Large intestine (tissue), 12 donors: ENCODE measurements at places on chromosomes 3 and 15.

GRCh38 chr3:42262525-42262924 lies 3.5 kb downstream of the CCK start:
- peaks cover 74% of the 10 kb centered on the region for H3K27me3 ChIP-seq
- no peak overlapping the region for H3K27ac ChIP-seq
- H3K4me1 ChIP-seq: no peaks in the 10 kb centered on the region
- no peak overlapping the region for H3K4me3 ChIP-seq
- H3K36me3 ChIP-seq: no peaks in the 10 kb centered on the region

GRCh38 chr3:152302521-152303021 lies 33.8 kb downstream of the MBNL1 start:
- no peaks in the 10 kb centered on the region for H3K27me3 ChIP-seq
- H3K36me3 ChIP-seq: peaks cover 5% of the 10 kb centered on the region
- peaks cover 32% of the 10 kb centered on the region for H3K4me1 ChIP-seq
- peak overlapping the region; percentile 11 for H3K27ac ChIP-seq
- no peak overlapping the region for H3K4me3 ChIP-seq
- DNase-seq: peak; percentile 54

- peaks cover 37% of the 10 kb centered on the region for H3K4me1 ChIP-seq
- no peak overlapping the region for H3K4me3 ChIP-seq
- no peaks in the 10 kb centered on the region for H3K27me3 ChIP-seq
- no peak for DNase-seq
- H3K36me3 ChIP-seq: no peaks in the 10 kb centered on the region
Measured at GRCh38 chr3:188261011-188261410, 107.1 kb downstream of the LPP start.

DNA sequence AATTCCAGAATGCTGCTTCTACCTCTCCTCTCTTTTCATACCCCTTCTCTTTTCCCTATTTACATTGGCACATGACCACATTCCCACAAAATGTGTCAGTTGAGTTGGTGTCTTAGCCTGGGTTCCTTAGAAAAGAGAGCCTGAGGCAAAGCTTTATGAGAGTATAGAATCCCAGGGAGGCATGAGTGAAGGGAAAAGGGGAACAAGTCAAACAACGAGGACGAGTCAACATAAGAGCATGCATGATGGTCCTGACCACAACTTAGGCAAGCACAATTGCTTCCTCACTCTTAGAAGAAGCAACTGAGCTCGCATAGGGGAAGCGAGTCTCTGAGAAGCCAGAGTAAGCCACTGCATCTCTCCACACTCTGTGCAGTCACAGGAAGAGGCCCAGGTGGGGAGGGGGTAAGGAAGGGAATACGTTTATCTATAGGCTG lies 15.4 kb upstream of the ZNF774 start:
- no peaks in the 10 kb centered on the region for H3K36me3 ChIP-seq
- no peak for DNase-seq
- H3K4me3 ChIP-seq: no peak overlapping the region
- no peak overlapping the region for H3K27ac ChIP-seq
- H3K4me1 ChIP-seq: peaks cover 14% of the 10 kb centered on the region
- no peaks in the 10 kb centered on the region for H3K27me3 ChIP-seq

GRCh38 chr3:126935756-126936509 lies 47.0 kb upstream of the PLXNA1 start:
- H3K27ac ChIP-seq: no peak overlapping the region
- no peak overlapping the region for H3K4me3 ChIP-seq
- DNase-seq: no peak
- peaks cover 4% of the 10 kb centered on the region for H3K4me1 ChIP-seq
- no peaks in the 10 kb centered on the region for H3K27me3 ChIP-seq
- H3K36me3 ChIP-seq: no peaks in the 10 kb centered on the region

GRCh38 chr15:27707257-27707656 lies 391.9 kb downstream of the OCA2 start:
- H3K4me1 ChIP-seq: no peaks in the 10 kb centered on the region
- no peak overlapping the region for H3K27ac ChIP-seq

DNA sequence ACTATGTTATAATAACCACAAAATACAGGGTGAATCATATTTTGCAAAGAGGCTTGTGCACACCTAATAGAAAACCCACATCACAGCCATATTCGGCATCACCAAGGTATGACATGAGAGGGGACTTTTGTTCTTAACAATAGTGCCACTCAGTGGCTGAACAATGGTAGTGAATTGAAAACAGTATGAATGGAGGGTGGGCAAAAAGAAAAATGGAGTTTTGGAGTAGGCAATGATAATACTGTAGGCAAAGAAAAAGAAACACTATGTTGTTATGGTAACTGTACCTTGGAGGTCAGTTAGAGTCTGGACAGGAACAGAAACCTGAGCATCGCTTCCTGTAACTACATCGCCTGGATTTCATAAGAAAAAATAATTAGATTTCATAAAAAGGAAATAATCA lies 348.6 kb downstream of the PLCL2 start:
- H3K4me3 ChIP-seq: no peak overlapping the region
- DNase-seq: peak; percentile 20
- H3K27ac ChIP-seq: no peak overlapping the region

DNA sequence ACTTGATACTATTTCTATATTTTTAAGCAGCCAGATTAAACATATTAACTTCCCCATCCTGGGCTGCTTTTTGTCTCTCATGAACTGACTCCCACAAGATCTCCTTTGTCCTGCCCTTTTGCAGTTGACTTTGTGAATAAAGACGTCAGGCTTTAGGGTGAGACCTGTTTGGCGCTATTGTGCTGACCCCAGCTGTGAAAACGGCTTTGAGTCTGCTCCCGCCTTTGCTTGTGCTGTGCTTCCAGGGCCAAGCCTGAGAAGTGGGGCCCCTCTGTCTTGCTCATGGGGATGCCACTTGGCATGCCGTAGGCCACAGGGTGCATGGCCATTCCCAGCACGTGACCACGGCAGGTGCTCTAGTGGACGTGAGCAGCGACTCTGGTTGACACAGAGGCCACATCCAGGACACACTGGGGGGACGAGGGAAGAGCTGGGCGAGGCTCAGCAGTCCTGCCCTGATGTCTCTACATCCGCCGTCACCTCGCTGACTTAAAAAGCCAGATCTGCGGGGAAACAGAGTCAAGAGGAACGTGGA lies 268.9 kb upstream of the LYSMD4 start:
- no peaks in the 10 kb centered on the region for H3K36me3 ChIP-seq
- no peaks in the 10 kb centered on the region for H3K27me3 ChIP-seq
- DNase-seq: no peak
- H3K4me1 ChIP-seq: no peaks in the 10 kb centered on the region

DNA sequence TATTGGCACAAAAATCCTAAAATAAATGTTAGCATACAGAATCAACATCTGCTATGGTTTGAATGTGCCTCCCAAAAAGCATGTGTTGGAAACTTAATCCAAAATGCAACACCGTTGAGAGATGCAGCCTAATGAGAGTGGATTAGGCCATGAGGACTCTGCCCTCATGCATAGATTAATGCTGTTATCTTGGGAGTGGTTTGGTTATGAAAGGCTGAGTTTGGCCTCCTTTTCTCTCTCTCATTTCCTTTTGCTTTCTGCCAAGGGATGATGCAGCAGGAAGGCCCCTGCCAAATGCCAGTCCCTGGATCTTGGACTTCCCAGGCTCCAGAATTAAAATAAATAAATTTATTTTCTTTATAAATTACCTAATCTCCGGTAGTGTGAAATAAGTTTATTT lies 49.4 kb downstream of the SYNM start:
- peaks cover 32% of the 10 kb centered on the region for H3K36me3 ChIP-seq
- no peaks in the 10 kb centered on the region for H3K27me3 ChIP-seq
- H3K4me1 ChIP-seq: no peaks in the 10 kb centered on the region
- no peak overlapping the region for H3K27ac ChIP-seq
- peak; percentile 48 for DNase-seq
- H3K4me3 ChIP-seq: no peak overlapping the region

- DNase-seq: no peak
- no peaks in the 10 kb centered on the region for H3K4me1 ChIP-seq
- H3K27me3 ChIP-seq: no peaks in the 10 kb centered on the region
- no peaks in the 10 kb centered on the region for H3K36me3 ChIP-seq
- H3K27ac ChIP-seq: no peak overlapping the region
Measured at GRCh38 chr3:107111872-107112271, 265.4 kb upstream of the CCDC54 start.

- DNase-seq: peak; percentile 46
- no peak overlapping the region for H3K4me3 ChIP-seq
- H3K4me1 ChIP-seq: peaks cover 26% of the 10 kb centered on the region
- H3K27ac ChIP-seq: no peak overlapping the region
- no peaks in the 10 kb centered on the region for H3K36me3 ChIP-seq
Measured at GRCh38 chr3:43752905-43753304, 62.2 kb downstream of the ABHD5 start.

- H3K27ac ChIP-seq: no peak overlapping the region
- no peaks in the 10 kb centered on the region for H3K36me3 ChIP-seq
- H3K4me1 ChIP-seq: no peaks in the 10 kb centered on the region
- no peak overlapping the region for H3K4me3 ChIP-seq
- DNase-seq: no peak
- no peaks in the 10 kb centered on the region for H3K27me3 ChIP-seq
Measured at GRCh38 chr3:161403251-161403650, 31.9 kb upstream of the SPTSSB start.

DNA sequence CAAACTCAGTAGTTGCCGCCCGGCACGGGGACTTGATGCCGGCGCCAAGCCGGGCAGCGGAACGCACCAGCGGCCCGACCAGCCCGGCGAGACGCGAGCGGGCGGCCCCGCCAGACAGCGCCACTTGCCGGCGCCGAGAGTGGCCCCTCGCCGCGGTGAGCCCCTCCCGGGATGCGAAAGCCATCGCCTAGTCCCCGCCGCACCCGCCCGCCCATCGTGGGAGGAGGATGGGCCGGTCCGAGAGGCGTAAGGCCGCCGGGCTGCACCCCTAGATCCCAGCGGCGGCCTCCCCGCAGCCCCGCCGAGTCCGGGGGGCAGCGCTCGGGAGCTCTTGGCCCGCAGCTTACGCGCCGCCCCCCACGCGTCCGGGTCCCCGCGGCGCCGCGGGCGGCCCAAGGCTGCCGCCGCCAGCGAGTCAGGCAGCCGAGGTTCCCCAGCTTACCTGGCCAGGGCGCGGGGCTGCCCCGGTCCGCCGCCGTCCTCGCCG lies 609 bp downstream of the GOLGA8A start:
- H3K27ac ChIP-seq: no peak overlapping the region
- DNase-seq: peak; percentile 13
- peak overlapping the region; percentile 38 for H3K4me3 ChIP-seq
- H3K36me3 ChIP-seq: no peaks in the 10 kb centered on the region
- peaks cover 25% of the 10 kb centered on the region for H3K27me3 ChIP-seq

DNA sequence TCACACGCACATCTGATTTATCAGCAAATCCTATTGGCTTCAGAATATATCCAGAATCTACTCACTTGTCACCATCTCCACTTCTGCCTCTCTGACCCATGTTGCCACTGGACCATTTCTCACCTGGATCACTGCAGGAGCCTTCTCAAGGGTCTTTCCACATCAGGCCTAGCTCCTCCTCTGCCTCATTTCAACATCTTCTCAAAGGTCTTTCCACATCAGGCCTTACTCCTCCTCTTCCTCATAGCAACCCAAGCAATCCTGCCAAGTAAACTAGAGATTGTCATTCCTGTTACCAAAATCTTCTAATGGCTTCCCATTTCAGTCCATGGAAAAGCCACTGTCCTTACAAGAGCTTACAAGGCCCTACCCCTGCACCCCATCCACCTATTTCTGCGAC lies 18.0 kb upstream of the DUT start:
- H3K27me3 ChIP-seq: peaks cover 4% of the 10 kb centered on the region
- no peak overlapping the region for H3K27ac ChIP-seq
- no peaks in the 10 kb centered on the region for H3K36me3 ChIP-seq
- no peak overlapping the region for H3K4me3 ChIP-seq

DNA sequence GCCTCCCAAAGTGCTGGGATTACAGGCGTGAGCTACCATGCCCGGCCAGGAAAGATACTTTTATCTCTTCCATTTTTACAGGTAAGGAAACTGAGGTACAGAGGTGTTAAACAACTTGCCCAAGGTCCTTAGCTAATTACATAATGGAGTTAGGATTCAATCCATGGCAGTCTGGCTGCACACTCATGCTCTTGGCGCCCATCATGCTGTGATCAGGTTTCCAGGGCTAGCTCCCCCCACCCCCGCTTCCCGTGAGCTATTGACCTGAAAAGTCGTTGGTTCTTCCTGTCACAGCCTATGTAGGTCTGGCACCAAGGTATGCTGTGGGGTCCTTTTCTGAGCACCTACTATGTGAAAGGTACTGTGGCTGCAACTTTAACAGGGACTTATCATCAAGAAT lies 55.9 kb upstream of the LARS2 start:
- no peak overlapping the region for H3K4me3 ChIP-seq
- no peaks in the 10 kb centered on the region for H3K4me1 ChIP-seq
- no peaks in the 10 kb centered on the region for H3K36me3 ChIP-seq
- no peak overlapping the region for H3K27ac ChIP-seq

DNA sequence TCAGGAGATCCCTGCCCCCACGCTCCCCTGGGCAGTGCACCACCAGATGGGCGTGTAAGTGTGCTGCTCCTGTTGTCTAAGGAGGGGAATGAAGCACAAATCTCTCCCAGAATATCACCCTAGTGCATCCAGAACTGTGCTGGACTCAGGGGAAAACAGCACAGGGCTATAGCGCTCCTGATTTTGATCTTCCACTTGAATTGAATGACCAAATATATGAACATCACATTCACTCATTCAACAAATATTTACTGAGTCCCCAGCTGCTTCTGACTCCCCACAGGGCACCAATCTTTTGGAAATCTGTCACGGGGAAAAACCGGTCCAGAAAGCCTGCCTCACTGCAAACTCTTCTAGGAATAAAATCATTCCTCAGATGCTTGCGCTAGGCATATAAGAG lies 2.4 kb downstream of the CPLX3 start:
- no peak for DNase-seq
- no peak overlapping the region for H3K27ac ChIP-seq
- H3K36me3 ChIP-seq: no peaks in the 10 kb centered on the region
- no peak overlapping the region for H3K4me3 ChIP-seq
- peaks cover 30% of the 10 kb centered on the region for H3K4me1 ChIP-seq

DNA sequence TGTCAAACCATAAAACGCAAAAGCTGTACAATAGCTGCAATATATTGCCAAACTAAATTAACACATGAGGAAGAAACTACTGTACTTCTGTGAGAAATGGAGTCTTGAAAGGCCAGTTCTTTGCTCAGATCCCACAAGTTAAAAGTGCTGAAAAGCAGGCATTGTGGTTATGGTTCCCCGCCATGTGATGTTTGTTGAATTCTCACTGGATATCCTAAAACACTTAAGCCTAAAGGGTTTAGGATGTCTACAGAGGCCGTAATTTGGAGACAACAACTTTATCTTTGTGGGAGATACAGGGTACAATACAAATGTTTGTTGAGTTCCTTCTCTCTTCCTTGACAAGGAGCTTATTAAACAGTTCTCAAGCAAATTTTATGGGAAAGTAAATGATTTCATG lies 53.2 kb downstream of the TMEM212 start:
- no peaks in the 10 kb centered on the region for H3K27me3 ChIP-seq
- H3K27ac ChIP-seq: no peak overlapping the region
- peaks cover 4% of the 10 kb centered on the region for H3K4me1 ChIP-seq
- no peaks in the 10 kb centered on the region for H3K36me3 ChIP-seq
